Activated CD4-positive, alpha-beta T cell treated with anti-CD3 and anti-CD28 coated beads, Interleukin-2, Interleukin-6, amounts not matched to agents 100 ng/mL and 50 ng/mL, durations not matched to agents 16 hours and 8 hours (primary cell): ENCODE measurements at places on chromosomes 2 and 18.

DNA sequence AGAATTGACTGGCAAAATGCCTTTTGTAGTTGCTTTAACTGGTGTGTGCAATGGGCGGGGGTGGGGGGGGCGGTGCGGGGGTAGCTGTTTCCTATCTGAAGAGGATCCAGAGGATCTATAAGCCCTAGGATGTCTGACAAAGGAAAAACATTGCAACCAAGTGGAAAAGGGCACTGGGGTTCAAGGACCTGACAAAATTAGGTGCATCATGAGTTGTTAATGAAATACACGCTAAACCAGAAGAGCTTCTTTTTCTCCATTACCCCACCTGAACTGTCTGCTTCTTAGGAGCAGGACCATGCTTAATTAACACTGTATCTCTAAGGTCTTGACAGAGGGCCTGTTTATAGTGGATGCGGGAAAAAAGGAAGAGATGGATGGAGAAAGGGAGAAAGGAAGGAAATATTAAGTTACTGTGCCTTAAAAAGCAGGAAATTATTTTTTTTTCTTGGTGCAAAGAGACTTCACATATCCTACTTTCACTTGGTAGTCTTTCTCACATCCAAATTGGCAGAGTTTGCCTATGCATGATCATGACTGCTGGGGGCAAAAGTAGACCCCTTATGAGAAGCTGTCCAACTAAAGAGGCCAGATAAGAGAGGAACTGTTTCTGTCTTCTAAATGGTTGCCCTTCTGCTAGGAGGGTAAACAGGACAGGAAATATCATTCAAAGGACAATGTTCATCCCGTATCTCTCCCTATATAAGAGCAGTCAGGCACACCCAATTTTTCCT lies 4.6 kb downstream of the RND3 start:
- no peak for DNase-seq

GRCh38 chr2:207530160-207531031 lies 634 bp downstream of the CREB1 start:
- DNase-seq, result peak; percentile 64

GRCh38 chr2:68345129-68345875 lies 19.8 kb upstream of the PLEK start:
- no peak for DNase-seq

DNA sequence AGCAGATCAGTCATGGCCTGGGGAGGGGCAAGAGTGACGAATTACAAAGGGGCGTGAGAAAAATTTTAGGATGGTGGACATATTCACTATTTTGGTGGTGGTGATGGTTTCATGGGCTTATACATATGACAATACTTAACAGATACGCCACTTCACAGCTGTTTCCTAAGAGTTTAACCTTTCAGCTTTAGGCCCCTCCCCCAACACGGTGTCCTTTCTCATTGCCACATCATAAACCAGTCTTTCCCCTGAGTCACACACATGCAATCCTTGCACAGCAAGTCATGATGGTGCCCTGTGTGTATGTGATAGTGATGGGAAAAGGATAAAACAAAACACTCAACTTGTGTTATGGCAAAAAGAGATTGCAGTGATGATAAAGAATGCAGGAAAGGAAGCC lies 47.6 kb upstream of the IL1R1 start:
- peak; percentile 43 for DNase-seq
